Memory B cell (primary cell): ENCODE measurements at places on chromosomes 11 and 22.

DNA sequence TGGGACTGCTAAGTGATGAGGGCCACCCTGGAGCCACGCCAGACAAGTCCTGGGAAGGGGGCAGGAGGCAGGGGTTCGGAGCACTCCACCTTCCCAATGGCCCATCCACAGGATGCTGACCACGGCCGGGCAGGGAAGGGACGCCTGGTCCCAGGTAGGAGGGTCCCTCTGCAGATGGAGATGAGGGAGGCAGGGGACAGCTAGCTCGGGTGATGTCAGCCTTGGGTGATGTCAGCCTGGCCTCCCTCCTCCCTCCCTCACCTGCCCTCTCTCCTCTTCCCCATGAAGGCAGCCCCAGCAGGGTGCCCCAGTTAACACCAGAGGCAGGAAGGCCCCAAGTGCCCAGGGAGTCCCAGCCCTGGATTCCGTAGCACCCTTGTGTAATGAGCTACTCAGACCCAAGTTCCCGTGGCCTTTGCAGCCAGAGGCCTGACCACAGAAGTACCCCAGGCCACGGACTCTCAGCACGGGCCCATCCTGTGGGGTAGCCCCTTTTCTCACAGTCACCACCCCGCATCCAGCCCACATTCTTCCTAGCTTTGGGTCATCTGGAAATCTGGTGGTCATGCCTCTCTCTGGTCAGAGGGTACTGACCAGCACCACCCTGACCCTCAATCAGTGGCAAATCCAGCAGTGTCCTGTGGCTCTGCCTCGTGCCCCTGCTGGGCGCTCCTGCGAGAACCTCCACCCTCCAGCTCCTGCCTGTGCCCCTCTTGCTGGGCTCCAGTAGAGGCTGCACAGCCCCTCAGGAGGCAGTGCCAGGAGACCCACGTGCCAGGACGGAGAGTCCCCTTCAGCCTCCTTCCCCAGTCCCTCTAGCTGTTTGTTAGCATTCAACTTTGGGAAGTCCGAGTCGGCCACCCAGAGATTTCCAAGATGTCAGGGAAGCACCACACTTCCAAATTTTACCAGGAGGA, 47.4 kb downstream of the SHANK2 start:
- no peak for DNase-seq

- no peak for DNase-seq
Measured at GRCh38 chr11:38819981-38820380, 2221.9 kb upstream of the RAG2 start.

DNA sequence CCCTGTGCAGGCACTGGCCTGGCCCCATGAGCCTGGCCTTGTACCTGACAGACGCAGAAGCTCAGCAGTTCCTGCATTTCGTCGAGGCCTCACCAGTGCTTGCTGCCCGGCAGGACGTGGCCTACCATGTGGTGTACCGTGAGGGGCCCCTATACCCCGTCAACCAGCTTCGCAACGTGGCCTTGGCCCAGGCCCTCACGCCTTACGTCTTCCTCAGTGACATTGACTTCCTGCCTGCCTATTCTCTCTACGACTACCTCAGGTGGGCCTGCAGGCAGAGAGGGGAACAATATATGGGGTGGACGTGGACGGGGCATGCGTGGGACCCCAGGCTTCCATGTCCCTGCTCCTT, 4.9 kb downstream of the LARGE2 start:
- DNase-seq, result no peak

GRCh38 chr11:69233744-69234570, 60.0 kb upstream of the MYEOV start:
- no peak for DNase-seq
